Urothelium cell line (cell line): ENCODE measurements at places on chromosomes 3 and 15.
A peak's percentile ranks its signal among the peaks of the same experiment; 100 is the strongest.

DNA sequence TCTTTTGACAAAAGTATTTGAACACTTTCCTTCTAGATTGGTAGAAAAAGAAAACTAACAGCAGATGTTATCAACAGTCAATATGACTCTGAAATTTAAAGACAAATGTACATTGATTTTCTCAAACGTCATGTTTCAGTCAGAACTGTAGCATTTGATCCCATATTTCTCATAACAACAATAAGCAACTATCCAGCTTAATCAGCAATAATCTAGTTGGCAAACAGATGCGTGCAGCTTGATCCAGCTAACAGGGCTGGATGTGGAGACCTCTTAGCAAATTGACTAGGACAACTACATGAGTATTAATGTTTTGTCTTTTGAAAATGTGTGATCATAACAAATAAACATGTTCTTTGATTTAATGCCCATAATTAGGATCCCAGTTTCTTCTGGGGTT lies 94.0 kb upstream of the STT3B start:
- no peak for DNase-seq

DNA sequence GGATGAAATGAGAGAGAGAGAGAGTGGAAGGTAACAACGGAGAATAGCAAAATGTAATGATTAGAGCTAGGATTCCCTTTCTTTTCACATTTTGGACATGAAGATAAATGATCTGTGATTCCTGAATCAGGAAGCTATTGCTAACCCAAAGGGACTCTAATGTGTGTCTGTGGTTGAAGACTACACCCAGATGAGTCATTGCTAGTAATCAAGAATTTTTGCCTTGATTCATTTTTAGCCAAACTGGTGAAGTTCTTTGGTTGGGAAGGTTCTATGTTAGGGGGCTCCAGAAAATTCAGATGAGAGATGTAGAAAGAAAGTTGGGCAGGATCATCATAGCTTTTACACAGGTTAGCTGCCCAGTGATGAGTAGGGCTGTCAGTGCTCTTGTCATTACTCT lies 116.4 kb downstream of the DUT start:
- DNase-seq: no peak

GRCh38 chr3:157816296-157816695 lies 289.9 kb downstream of the SHOX2 start:
- no peak for DNase-seq

DNA sequence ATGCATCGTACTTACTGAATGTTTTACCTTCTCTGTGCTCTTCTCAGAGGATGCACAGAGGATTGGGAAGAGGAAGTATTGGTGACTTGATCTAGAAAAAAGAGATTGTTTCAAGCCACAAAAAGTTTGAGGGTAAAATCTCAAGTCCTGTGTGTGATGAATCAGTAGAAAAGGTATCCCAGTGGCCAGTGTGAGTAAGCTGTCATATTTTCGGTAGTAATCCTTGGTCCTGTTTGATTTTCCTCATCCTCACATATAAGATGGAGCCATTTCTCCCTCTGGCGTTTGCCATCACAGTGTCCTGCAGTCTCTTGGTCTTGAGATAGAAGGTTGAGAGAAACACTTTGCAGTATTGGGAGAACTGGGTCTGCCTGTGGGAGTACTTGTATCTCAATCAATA lies 166.8 kb downstream of the LPP start:
- DNase-seq: peak; percentile 18

DNA sequence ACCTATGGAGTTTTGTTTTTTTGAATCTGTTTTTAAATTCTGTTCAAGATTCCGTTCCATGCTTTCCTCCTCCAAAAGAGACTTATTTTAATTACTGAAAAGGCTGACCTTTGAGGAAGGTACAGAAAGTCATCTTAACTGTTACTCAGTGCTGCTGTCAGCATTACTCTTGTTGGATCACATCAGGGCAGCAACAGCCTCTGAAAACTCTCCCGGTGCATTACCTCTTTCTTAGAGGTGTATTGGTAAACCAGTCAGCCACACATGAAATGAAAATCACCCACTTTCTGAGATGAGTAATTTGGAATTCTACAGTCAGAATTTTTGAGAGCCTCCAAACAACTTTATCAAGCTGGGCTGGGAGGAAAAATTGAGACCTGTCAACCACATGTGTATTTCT lies 88.5 kb upstream of the LIMD1 start:
- DNase-seq: no peak

DNA sequence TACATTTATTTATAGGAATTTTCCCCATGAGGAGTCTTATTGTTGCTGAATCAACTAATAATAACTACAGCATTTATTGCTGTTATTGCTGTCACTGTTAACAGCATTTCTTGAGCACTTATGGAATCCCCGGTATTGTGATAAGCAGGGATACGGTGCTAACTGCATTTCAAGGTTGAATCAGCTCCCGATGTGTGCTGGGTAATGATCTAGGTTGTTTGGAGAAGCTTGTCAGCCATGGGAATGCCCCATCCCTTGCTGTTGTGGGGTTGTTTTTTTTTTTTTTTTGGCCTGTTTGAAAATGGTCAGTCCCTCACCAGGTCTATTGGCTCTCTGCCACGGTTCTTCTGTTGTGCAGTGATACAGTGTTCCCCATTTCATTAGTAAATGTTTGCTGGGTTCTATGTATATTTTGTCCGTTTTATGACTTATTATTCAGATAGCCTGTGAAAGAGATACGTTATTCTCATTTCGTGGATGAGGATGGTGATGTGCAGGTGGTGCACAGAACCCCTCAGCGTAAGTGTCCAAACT lies 48.5 kb downstream of the MED12L start:
- no peak for DNase-seq

DNA sequence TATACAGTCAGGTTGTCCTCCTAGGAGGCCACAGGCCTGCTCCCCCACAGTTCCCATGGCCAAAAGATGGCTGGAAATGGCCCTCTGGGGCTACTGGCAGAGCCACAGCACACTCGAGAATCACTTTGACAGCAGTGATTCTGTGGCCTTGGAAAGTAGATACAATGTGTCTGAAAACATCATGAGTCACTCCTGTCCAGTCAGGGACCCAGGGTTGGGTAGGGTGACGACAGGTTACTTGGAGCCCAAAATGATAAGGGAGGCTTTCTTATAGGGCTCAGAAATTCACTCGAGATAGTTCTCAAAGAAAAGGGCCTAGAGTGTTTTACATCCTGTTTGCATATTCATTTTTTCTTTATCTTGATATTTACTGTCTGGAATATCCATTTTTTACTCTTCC lies 24.3 kb downstream of the MRPS25 start:
- DNase-seq: no peak

DNA sequence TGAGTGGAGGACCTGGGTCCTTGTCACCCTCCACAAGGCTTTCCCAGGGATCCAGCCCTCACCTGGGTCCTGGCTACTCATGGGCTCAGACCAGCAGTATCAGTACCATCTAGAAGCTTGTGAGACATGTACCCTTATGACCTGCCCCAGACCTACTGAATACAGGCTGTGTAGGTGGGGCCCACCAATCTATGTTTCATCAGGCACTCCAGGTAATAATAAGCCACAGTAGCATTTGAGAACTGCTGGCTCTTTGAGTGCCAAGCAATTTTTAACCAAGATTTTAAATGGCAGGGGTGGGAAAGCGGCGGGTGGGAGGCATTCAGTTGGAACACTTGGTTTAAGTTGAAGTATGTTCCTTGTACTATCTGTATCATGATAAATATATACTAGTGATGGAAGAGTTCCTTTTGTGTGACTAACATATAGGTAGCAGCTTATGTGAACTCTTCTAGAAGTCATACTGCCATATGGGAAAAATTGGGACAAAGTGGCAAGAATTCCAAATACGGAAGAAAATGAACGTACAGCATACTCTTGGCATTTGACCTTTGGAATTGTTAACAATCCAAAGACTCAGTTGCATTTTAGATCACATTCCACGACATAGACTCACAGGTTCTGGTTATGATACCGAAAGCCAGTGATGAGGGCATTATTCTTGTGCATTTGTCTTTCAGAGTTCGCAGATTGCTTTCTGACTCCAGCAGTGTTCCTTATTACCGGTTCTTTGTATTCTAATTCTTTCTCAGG lies 190.4 kb downstream of the GHSR start:
- no peak for DNase-seq

DNA sequence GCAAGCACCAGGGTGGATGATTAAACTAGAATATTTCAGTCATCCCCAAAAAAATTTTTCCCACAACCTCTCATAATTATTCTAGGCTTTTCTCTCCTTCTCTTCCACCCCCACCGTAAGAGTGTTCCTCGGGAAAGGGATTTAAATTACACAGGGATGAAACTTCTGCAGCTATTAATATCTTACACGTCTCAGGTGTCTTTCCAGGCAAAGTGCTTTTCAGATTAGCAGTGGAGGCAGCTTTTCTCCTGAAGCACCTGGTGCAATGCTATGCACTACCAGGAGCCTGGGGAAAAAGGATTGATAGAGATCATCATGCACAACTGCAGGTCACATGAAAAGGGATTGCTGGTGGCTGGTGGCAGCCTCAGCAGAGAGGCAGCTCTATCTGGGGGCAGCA lies 250.4 kb downstream of the NTRK3 start:
- DNase-seq: no peak

GRCh38 chr3:125436921-125437320 lies 61.8 kb upstream of the ZNF148 start:
- DNase-seq: no peak

DNA sequence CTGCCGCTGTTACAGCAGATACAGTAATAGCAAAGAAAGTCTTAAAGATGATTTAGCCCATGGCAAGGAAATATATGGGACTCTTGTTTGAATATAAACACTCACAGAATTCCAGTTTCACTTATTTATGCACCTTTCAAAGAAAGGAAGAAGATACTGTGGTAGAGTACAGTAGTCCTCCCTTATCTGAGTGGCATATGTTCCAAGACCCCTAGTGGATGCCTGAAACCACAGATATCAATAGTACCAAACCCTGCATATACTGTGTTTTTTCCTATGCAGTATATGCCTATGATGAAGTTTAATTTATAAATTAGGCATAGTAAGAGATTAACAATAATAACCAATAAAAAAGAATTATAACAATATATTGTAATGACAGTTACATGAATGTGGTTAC lies 8.2 kb downstream of the MAP2K1 start:
- DNase-seq: no peak

- DNase-seq: no peak
These were observed 212.4 kb upstream of the ZBTB20 start for GRCh38 chr3:115359536-115359935.

DNA sequence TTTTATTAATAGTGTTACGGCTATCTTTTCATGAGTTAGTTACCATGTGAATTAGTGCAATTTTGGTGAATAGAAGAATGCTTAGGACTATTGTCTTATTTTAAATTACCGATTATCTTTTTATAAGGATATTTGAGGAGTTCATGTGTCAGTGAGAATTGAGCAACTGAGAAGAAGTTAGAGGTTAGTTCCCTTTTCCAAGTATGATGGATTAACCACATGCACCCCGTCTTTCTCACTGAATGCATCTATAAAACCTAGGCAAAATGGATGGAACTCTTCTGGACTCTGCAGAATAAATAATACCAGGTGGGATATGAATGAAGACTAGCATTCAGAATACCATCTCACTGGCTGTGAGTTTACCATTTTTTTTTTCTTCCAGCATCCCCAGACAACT lies 74.3 kb downstream of the TCF12 start:
- no peak for DNase-seq

GRCh38 chr3:81735334-81735733 lies 26.1 kb downstream of the GBE1 start:
- DNase-seq: no peak

DNA sequence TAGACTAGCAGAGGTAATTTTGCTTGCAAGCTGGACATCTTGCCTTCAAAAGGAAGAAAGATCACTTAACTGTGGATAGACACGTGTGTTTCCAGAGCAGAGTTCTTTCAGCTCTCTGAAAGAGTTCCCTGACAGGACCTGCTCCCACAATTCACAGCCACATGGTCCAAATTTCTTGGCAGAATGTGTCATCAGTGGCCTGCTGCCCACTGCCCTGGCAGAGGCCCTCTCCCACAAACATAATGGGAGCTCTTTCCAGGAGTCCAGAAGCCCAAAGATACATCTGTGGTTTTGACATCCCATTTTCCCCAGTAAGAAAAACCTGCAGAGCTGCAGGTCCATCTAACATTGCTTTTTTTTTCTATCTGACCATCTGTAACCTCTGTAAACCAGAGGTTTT lies 48.3 kb downstream of the SERPINI1 start:
- DNase-seq: no peak

- DNase-seq: peak; percentile 15
These were observed 41.7 kb upstream of the CORO2B start for GRCh38 chr15:68537097-68537496.

GRCh38 chr15:89543389-89543788 lies 31.9 kb upstream of the TICRR start:
- DNase-seq: no peak

- no peak for DNase-seq
These were observed 1375.4 kb downstream of the ZPLD1 start for GRCh38 chr3:103810167-103810566.

- no peak for DNase-seq
These were observed 75.3 kb upstream of the C2CD4B start for GRCh38 chr15:62240121-62241096.

DNA sequence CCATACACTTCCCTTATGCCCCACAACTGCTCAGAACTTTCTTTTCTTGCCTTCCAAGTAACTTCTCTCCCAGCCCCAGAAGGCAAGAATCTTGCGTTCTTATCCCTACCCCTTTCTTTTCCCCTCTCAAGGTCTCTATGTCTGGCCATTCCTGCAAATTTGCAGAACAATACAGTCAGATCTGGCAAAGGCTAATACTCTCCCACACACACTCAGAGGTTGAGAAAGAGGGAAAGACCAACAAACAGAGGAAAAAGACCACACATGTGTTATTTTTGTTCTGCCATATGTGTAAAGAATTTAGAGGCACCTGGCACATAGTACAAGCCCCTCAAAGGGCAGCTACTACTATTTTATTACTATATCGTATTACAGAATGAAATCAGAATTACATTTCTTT lies 25.7 kb downstream of the GJD2 start:
- DNase-seq: no peak

- DNase-seq: no peak
These were observed 50.9 kb upstream of the CHRNB4 start for GRCh38 chr15:78691851-78692421.

DNA sequence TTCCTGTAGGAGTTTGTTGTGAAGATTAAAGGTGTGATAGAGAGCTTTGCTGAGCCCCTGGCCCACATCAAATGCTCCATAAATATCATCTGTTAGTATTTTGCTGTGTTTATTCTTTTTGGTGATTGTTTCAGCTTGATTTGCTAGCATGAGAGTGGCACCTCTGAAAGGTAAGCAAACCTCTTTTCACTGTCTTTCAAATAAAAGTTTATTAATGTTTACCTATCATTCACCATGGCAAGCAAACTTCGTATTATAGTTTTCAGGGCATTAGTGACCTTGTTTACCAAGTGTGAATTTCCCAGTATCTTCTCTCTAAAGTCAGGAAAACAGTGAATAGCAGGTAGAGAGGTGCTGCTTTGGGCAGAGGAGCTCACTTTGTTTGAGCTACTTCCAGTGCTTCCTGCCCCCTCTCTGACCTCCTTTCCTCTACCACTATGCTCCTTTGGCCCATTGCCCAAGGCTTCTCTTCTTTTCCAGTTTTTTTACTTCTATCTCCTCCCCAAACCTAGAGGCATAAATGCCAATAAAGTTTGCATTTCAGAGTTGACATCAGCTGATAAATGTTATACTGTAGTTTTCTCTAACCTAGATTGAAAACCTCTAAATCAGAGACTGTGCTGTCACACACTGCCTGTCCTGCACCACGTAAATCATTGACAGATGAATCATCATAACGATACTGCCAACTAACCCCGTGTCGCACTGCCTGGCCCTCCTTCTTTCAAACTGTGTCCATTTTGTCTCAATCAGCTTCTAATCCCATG lies 569.0 kb downstream of the TUSC7 start:
- DNase-seq: peak; percentile 72

GRCh38 chr3:36918050-36918449 lies 26.8 kb downstream of the TRANK1 start:
- no peak for DNase-seq
